Ureter (tissue), 1 donor: ENCODE measurements at places on chromosomes 6 and 20.

DNA sequence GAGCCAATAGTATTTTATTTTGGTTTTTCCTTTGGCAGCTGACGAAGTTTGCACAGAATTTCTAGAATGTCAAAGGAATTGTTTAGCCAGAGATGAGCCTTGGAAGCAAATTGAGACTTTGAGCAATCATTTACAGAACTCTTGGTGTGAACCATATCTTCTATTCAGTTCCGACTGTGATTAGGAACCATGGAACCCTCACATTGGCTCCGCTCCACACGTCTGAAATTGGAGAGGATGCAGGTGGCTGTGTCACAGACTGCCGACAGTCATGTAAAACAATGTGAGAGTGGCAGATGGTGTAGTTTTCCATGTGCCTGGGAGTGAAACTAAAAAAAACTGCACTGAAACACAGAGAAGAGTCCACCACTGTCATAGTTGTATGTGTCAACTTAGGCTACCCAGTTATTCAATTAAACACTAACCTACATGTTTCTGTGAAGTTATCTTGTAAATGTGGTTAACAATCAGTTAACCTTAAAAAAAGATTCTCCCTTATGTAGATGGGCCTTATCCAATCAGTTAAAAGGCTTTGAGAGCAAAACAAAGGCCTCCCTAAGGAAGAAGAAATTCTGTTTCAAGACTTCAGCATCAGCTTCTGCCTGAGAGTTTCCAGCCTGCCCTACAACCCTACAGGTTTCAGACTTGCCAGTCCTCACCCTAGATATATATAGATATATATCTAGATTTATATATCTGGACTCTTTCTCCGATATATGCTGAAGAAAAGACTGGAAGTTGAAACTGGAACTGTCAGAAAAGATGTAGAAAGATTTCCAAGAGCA is 3.3 kb upstream of the HMGN4 start:
- DNase-seq: no peak

GRCh38 chr6:121826156-121826810 is 390.8 kb downstream of the GJA1 start:
- DNase-seq: no peak

DNA sequence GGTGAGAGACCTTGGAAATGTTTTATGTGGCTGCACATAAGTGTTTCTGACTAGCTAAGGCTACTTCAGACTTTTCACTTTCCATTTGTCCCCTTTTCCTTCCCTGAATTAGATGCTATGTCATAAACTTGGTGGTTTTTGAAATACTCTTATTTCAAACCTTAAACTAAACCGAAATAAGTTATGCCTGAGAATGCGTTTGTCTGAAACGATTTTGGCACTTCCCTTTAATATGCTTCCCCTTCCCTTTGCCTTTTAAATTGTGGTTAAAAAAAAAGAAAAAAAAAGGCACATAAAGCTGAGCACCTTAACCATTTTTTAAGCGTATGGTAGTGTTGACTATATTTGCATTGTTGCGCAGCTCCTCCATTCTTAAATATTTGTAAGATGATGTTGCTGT is 14.3 kb downstream of the ZNF451 start:
- DNase-seq: no peak

- DNase-seq: no peak
Observed at GRCh38 chr6:106448000-106448426, 87.5 kb downstream of the CRYBG1 start.

GRCh38 chr6:168725802-168726201 is 284.8 kb downstream of the SMOC2 start:
- no peak for DNase-seq

DNA sequence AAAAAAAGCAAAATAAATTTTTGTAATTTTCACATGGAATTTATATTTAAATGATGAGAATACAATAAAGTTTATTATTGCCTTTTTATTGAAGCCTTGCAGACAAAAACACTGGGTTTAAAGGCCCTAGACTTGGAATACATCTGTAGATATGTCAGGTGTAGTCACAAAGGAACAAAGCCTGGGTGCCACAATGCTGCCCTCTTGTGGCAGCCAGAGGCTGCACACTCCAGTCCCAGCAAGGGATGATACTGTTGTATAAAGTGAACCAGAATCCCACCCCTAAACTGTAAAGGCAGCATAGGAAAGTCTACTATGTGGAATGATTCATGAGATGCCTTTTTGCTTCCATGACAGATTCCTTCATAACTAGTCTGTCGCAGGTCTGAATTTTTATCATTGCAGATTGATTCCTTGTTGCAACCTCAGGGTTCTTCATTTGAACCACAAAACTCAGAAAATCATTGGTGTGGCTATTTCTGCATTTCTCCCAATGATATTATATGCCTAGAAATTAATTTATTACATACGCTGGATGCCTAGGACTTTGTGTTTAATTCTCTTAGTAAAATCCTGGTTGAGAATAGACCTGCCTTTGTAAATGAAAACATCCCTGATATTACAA is 37.0 kb downstream of the MAK start:
- peak; percentile 57 for DNase-seq

- no peak for DNase-seq
Observed at GRCh38 chr6:9404351-9405146, 969.2 kb upstream of the SLC35B3 start.

GRCh38 chr20:38829296-38829875 is 23.9 kb downstream of the PPP1R16B start:
- no peak for DNase-seq
